HFF-Myc (cell line): ENCODE measurements at places on chromosomes 7 and 10.

- DNase-seq: no peak
Observed at GRCh38 chr7:38040831-38041230, 120.4 kb downstream of the EPDR1 start.

DNA sequence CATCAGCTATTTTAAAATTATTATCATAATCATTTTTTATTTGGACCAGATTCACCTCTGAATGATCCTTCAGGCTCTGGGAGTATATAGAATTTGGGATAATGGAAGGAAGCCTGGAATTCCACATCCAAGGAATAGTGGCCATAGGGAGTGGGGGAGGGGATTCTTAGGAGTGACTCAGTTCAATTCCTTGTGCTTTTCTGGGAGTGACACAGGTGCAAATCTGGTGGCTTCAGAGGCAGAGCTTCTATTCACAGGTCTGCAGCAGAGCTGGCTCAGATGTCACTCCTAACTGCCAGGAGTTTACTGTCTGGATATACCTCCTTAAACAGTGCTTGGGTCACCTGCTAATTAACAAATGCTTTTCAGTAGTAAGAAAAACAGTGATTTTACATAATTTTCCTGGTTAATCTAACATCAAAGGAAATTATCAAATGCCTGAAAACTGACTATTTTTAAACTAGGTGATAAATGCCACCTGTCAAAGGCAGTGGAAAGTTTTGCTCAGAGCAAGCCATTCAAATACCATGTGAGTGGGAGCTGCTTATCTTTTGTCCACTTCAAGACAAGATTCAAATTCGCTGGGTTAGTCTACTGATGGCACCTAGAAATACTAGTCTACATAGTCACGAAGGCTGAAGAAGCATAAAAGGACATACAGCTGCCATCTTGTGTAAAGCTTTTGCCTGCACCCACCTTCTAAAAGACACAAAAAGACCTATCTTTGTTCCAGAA is 106.7 kb upstream of the LAMB4 start:
- no peak for DNase-seq

DNA sequence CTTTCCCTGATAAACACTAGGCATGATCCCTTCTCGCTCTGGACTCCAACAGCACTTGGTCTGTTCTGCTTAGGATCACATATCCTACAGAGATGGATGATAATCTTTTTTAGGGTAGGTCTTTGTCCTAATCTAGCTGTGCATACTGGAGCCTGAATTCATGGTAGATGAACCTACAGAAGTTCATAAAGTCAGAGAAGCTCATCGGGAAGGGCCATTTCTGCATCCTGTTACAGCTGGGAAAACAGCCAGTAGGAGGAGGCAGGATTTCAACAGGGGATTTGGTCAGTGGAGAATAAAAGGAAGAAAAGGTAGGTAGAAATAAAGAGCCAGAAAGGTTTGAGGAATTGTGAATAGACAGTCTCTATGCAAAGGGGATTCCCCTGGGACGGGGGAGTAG is 101.4 kb downstream of the ANK3 start:
- DNase-seq: no peak

DNA sequence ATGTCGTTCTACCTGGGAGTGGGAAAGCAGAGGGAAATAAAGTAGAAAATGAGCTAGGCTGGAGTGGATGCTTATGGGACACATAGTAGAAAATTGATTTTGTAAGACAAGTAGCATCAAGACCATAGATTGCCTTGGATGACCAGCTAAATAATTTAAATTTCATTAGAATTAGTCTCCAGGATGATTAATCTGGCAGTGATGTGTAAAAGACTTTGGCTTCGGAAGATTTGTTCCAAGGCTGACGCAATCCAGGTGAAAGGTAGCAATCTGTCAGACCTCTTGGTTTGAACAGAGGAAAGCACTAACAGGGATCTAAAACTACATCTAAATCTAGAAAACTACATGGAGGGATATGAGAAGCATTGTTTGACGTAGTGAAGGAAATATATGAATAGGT is 236.5 kb downstream of the ARL4A start:
- no peak for DNase-seq

DNA sequence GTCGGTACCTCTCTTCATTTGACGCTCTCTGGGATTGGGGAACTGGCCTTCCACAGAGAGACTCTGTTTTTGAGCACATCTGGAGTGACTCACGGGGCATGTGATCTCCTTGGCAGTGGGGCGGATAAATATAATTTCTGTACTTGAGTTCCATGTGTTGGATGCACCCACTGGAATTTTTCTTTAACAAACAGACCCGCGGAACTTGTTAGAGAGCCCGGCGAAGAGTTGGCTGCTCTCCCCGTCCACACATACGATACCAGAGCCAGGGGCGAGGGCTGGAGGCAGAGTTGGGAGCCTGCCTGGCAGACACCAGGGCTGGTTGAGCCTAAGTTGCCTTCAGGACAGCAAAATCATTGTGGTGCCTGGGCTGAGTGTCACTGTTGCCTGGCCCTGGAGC is at the start of gene FAM180A:
Gene FAM180A (minus strand): TSS at position 44 of the 400 bp plus-strand sequence. CDS start 233 bp downstream, outside the sequence.
- peak; percentile 72 for DNase-seq

DNA sequence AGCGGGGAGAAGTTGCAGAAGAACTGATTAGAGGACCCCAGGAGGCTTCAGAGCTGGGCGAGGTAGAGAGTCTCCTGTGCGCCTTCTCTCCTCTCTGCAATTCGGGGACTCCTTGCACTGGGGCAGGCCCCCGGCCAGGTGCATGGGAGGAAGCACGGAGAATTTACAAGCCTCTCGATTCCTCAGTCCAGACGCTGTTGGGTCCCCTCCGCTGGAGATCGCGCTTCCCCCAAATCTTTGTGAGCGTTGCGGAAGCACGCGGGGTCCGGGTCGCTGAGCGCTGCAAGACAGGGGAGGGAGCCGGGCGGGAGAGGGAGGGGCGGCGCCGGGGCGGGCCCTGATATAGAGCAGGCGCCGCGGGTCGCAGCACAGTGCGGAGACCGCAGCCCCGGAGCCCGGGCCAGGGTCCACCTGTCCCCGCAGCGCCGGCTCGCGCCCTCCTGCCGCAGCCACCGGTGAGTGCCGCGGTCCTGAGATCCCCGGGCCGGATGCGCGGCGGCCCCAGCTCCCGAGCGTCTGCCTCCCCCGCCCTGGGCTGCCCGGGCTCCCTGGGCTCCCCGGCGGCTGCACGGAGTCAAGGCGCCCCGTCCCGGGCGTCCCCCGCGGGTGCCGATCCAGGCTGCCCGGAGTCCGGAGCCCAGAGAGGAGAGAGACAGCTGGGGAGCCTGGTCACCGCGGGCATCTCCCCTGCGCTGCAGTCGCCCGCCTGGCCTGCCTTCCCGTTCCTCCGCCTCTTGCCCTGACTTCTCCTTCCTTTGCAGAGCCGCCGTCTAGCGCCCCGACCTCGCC is at the start of gene PLAU:
Gene PLAU (plus strand): TSS at position 369 of the 789 bp plus-strand sequence. CDS start 424 bp downstream, outside the sequence.
- DNase-seq: no peak

DNA sequence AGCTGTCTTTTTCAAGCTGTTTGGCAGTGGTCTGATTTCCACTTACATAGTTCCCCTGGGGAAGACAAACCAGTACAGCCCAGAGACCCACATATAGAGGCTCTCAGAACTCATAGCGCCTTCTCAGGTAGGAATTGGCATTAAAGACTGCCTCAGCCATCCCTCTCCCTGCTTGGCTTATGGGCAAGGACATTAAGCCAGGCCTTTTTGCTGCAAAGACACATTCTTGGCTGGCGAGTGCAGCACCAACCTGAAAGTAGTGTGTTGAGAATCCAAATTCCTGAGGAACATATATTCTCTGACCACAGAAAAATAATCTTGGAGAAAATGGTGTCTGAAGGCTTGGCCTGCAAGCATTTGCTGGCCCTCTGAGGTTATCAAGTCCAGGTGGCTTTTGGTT is 39.2 kb upstream of the HPS1 start:
- no peak for DNase-seq

- DNase-seq: peak; percentile 80
Observed at GRCh38 chr7:115782696-115783490, 247.7 kb downstream of the TFEC start.

- DNase-seq: no peak
Observed at GRCh38 chr7:100374601-100375000, 1.3 kb downstream of the PILRA start.

GRCh38 chr7:135744938-135745702 is 3.5 kb downstream of the FAM180A start:
- DNase-seq: no peak

- DNase-seq: no peak
Observed at GRCh38 chr10:95655571-95656290, 780 bp downstream of the ALDH18A1 start.

DNA sequence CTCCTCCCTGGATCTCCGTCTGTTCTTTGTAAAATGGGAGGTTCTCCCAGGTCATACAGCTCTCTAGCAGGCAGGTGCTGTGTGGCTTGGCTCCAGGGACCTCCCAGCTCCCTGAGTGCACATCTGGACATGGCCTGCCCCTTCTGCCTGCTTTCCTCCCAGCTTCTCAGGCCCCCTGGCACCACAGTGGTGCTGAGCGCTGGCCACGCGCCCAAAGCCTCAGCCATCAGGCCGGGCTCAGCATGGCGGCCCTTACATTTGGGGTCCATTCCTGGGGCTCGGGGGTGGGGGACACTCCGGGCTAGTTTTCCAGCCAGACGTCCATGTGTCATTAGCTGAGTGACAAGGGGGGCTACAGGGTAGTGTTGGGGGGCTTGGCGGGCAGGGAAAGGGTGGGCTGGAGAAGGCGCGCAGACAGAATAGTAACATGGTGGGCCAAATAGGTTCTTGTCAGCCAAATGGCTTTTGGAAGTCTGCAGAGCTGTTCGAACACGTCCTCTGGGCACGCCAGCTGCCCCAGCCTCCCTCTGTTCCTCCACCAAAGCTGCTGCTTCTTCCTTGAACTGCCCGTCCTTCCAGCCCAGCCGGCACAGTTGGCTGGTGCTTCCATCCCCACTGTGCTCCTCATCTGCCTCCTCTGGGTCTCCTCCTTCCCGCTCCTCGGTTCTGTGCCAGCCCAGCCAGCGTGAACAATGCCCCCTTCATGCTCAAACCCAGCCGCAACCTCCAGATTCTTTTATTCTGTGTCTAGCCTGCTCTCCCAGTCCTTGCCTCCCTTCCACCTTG is 65.9 kb downstream of the GOLGA7B start:
- no peak for DNase-seq

DNA sequence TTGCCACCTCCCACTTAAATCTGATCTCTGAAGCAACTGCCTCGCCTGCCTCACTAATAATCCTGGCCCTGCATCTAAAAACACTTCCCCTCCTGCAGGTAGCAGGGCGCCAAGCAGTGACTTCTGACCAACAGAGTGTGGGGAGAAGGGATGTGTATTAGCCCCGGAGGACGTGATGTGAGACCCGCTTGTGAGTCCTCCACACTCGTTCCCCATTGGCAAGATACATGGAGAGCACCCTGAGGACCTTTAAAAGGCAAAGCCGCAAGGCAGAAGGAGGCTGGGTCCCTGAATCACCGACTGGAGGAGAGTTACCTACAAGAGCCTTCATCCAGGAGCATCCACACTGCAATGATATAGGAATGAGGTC is 6.1 kb upstream of the PILRA start:
- DNase-seq: no peak

GRCh38 chr10:74824900-74825370 is 1.5 kb upstream of the KAT6B start:
- DNase-seq: no peak

GRCh38 chr7:1883031-1883761 is 213.1 kb downstream of the ELFN1 start:
- DNase-seq: peak; percentile 39

GRCh38 chr10:130999376-131000202 is 311.9 kb downstream of the TCERG1L start:
- DNase-seq: no peak

DNA sequence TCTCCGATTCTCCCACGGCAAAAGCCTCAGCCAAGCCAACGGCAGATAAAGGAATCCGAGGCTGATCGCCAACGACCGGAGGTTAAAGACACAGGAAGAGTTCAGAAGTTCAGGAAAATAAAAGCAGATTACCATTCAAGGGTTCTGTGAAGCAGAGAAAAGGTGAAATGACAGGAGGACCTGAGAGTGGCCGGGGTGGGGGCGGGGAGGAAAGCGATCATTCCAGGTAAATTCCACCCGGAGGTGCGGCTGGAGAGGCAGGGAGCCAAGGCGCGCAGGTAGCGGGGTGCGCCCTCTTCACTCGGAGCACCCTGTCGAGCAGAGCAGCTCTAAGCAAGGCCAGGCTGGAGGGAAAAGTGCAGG is 35.3 kb upstream of the SEPHS1 start:
- no peak for DNase-seq

GRCh38 chr10:32337350-32337749 is 9.6 kb downstream of the EPC1 start:
- DNase-seq: no peak

DNA sequence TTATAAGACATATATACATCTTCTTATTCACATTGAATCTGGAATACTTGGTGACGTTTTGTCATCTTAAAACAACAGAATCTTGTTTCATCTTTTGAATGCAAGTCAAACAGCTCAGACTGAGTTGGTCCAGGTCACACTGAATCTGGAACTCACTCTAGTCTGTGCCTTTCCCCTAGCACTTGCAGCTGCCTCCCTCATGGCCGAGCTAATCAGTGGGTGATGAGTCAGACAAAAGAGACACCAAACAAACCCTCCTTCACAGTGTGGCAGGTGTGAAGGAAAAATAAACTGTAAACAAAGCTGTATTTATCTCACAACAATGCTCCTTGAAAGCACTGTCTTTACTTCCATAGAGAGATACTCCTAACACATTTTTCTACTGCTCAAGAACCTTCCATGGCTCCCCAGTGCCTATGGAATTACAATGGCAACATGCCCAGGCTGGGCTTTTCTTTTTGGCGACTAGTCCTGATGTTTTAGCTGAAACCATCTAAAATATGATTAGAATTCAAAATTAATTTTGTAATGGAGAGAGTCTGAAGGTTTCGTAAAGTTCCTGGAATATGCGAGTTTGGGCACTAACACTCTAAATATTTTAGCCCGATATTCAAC is 140.0 kb downstream of the ZNF365 start:
- no peak for DNase-seq

- no peak for DNase-seq
Observed at GRCh38 chr10:121792198-121792597, 135.6 kb downstream of the ATE1 start.

DNA sequence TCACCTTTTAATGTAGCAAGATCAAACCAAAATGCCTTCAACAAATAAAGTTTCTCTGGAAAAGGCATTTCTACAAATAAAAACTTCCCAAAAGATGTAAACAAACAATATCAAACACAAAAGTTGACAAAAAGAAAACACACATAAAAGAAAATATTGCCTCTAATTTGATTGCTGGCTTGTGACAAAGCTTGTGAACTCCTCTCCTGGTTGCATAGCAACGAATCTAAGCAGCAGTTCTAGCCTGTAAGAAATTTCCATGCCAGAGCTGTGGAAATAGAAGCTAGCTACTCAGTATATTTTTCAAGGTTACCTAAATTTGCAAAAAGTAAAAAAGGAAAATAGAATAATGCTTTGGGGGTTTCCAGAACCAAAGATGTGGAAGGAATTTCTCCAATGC is 173.9 kb upstream of the CDK1 start:
- DNase-seq: no peak

GRCh38 chr7:66920256-66920655 is 769 bp upstream of the TMEM248 start:
- no peak for DNase-seq

GRCh38 chr10:21171936-21172541 is 274.9 kb upstream of the NEBL start:
- DNase-seq: no peak

GRCh38 chr10:120492346-120492745 is 35.3 kb downstream of the PLPP4 start:
- DNase-seq: no peak

GRCh38 chr7:91869661-91870060 is 10.8 kb downstream of the MTERF1 start:
- no peak for DNase-seq
